ENCODE measurements at places on chromosomes 4 and X.

DNA sequence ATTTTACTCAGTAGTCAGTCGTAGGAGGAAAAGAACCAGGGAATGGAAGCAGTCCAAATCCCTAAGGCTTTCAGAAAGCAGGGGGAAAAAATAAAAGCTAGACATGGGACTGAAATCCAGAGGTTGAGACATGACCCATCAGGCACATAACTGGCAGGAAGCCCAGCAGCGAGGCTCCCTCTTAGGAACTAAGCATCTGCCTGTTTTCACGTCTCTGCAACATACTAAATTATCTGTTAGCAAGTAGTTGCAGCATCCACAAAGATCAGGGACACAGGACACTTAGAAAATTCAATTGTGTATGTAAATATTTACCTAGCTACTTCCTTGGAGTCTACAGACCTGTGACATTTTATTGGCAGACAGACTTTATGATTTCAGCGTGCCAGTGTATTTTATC, 118.0 kb upstream of the EDNRA start:
- no peak for DNase-seq

- DNase-seq, result no peak
Measured at GRCh38 chr4:78937837-78938236, 1.4 kb downstream of the PAQR3 start.

DNA sequence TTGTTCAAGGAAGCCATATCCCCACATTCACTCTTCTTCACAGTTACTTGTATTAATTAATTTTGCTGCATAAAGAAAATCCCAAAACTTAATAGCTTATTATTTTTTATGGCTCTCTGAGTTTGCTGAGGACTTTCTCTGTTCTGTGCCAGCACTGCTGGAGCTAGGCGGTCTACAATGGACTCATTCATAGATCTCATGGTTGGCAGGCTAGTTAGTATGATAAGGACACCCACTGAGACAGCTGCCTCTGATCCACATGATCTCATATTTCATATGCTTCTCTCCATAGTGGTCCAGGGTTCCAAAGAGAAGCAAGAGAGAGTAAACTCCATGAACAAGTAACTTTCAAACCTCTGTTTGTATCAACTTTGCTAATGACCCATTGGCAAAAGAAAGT, 170.2 kb downstream of the ADGRA3 start:
- no peak for DNase-seq

- DNase-seq, result no peak
Measured at GRCh38 chr4:77629885-77630284, 24.3 kb downstream of the CXCL13 start.

GRCh38 chrX:85004255-85004654, 578 bp downstream of the APOOL start:
- DNase-seq, result no peak

GRCh38 chr4:121736735-121737351, 28.1 kb downstream of the SMIM43 start:
- no peak for DNase-seq

DNA sequence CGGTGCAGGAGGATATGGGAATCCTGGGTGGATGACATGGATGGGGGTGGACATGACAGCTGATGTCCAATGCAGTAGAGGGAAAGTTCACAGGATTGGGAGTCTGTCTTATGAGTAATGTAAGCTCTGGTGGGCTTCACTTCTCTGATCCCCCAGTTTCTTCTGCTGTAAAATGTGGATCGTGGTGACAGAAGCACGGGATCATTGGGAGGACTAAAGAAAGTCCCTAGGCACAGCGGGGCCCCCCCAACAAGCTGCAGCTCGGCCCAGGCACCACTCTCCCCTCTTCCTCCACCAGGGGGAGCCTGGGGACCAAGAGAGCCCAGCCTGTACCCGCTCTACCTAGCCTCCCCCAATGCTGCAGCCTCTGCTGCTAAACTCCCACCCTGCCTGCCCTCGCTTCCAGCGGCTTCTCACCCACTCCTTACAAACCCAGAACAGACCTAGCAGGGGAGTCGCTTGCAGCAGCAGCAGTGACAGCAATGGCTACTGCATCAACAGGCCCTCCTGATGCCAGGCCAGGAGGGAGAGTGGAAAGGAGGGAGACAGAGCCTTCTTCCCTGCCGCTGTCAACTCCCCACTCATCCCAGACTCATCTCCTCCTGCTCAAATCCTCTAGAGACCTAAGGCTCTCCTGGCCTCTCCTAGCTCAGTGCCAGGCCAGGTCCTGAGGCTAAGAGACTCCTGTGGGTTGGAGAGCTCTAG, 36.1 kb upstream of the IQSEC2 start:
- peak; percentile 50 for DNase-seq

DNA sequence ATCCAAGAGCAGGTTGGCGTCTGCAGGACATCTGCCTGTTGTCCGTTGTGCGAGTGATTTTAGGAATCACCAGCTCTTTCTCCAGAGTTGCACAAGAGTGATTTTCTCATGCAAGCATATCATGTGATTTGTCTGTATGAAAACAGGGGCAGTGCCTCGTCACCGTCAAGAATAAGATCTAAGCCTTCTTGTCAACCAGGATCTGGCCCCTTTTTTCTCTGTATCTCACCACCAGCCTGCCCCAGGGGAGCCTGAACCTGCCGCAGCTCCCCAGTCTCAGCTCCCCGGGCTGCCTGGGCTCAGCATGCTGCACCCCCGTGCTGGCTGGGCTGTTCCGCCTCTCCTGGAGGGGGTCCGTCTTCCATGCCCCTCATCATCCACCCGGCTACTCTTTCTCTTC, 90.5 kb downstream of the STOX2 start:
- no peak for DNase-seq

GRCh38 chr4:148332486-148332885, 109.7 kb downstream of the NR3C2 start:
- DNase-seq, result no peak

GRCh38 chr4:15089979-15090378, 87.7 kb downstream of the CPEB2 start:
- DNase-seq, result no peak

DNA sequence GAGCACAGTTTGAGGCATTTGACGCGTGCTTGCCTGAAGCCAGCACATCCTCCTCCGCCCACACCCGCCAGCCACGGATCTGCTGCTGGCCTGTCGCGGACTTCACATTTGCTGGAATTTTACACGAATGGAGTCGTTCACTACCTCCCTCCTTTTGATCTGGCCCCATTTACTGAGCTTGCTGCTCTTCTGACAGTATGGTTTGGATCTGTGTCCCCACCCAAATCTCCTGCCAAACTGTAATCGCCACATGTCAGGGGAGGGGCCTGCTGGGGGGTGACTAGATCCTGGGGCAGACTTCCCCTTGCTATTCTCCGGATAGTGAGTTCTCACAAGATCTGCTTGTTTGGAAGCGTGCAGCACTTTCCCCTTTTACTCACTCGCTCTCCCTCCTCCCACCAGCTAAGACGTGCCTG, 19.9 kb upstream of the CPLX1 start:
- no peak for DNase-seq

- no peak for DNase-seq
Measured at GRCh38 chr4:74205559-74205958, 47.6 kb downstream of the MTHFD2L start.

- DNase-seq, result peak; percentile 30
Measured at GRCh38 chrX:11908371-11908770, 150.3 kb downstream of the MSL3 start.

DNA sequence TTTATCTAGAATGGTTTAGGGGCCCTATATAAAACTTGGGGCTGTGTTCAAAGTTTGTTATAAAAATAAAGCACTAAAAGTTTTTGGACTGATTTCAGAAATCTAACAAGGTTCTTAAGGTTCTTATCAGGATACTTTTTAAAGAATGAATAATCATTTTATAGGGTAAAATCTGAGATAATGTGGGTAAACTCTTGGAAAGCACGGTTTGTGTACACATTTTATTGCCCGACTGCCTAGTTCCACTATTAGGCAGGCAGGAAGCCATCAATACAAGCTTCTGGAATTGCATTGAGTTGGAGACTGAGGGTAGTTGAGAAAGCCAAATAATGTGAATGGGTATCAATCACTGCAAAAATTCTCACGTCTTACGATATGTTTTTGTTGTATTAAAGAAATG, 331.0 kb upstream of the PITX2 start:
- no peak for DNase-seq

GRCh38 chr4:68865188-68865638, 49.4 kb downstream of the UGT2B10 start:
- DNase-seq, result no peak

DNA sequence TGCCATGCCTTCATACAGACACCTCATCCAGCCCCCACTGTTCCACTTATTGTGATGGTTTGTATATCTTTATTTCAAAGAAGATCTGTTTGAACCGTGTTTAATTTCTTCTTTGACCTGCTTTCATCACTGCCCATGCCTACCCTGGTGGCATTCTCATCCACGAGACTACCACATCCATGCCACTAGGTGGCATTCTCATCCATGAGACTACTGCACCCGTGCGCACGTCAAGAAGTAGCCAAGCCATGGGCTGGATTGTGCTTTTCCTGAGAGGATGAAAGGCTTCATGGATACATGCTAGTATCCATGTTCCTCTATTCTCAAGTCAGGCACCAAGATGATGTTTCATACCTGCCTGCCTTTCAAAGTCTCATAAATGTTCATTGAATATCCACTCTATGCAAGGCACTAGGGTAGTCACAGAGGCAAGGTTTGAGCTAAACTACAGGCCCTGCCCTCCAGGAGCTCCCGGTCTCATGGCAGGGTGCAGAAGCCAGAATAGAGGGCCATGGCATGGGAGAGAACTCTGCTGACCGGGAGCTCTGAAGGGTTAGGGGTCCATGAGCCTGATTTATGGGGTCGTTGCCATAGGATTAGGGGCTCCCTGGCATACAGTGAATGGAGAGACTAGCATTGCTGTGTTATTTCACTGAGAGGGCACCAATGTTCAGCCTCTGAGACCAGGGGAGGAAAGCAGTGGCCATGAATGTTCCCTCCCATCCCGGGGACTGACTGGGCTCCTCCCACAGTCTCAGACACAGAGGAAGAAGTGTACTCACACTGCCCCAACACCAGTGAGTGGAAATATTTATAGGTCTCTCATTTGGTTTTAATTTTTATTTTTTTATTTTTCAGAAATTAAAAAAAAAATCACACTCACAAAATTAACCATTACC, 24.8 kb upstream of the EOLA2 start:
- no peak for DNase-seq

- DNase-seq, result no peak
Measured at GRCh38 chr4:16155528-16156169, 70.6 kb downstream of the TAPT1 start.

GRCh38 chrX:13937370-13938050, 92.2 kb downstream of the GEMIN8 start:
- no peak for DNase-seq

DNA sequence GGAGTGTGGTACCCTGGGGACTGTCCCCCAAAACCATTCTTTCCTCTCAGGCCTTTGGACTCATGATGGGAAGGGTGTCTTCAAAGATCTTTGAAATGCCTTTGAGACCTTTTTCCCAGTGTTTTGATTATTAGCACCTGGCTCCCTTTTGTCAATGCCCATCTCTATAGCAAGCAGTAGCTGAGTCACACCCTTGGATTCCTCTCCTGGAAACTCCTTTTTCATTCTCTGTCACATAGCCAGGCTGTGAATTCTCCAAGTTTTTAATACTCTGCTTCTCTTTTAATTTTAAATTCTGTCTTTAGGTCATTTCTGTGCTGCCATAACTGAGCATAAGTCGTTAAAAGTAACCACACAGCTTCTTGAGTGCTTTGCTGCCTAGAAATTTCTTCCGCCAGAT, 29.7 kb downstream of the IL21 start:
- no peak for DNase-seq

GRCh38 chr4:181323061-181323460, 920.1 kb upstream of the TENM3 start:
- no peak for DNase-seq

DNA sequence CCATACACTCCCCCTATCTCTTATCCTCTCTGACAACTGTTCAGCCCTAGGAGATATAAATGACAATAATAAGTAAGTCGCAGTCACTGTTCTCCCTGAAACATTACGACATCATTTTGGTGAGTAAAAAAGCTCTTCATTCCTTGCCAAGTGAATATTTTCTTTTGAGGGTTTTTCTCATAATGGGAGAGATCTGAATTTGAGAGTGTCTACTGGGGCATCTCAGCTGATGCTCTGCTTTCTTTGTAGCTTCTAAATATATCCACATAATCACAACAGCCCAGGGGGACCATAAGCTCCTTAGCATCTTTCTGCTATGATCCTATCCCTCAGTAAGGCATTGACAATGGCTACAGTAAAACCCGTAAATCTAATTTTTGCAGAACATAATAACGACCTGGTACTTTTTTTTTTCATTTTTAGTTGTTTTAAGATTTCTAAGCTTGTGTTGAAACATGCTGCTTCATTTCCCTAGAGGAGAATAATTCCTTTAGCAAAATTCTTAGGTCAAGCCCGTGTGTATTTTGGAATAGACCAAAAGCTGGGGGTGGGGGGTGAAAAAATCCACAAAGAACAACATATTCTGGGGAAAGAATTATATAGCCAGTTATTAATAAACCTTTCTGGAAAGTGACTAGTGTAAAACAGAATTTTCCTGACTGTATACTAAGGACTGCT, 78.1 kb upstream of the GPM6B start:
- no peak for DNase-seq

DNA sequence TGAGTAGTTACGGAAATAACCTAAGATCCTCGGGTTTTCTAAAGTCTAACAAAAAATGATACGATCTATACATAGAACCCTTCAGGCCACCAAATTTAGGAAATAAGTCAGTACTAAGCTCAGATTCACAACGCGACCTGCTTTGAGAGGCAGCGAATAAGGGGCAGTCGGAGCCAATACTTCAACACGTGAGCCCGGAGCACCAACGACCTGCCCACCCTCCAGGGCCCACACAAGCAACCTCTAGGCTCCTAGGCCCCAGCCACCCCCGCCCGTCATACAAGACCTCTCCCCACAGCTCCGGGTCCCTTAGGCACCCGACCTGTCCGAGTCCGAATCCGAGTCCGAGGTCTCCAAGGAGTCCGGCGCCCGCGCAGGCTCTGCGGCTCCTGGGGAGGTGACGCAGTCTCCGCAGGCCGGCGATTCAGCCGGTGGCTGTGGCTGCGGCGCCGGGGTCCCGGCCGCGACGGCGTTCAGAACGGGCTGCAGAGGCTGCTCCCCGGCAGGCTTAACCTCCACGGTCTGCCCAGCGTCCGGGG, 580 bp downstream of the NAF1 start:
- DNase-seq, result peak; percentile 57

DNA sequence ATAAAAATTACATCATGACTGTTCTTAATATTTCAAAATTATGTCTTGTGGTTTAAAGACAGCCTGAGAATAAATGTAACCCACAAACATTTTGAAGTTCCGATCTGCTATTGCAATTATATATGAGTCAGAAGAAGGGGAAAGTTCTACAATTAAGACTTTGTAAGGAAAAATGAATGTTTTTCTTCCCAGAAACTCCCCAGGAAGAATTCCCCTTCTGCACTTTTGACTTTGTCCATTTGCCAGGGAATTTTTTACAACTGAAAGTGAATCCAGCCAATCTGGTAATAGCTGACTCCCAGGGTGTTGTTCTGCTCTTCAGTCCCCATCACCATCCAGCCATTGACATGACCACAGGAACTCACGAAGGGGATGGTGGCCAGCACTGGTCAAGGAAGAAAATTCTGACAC, 61.6 kb upstream of the NOCT start:
- DNase-seq, result no peak

GRCh38 chr4:74638001-74638400, 156.3 kb downstream of the BTC start:
- no peak for DNase-seq

Measured in stimulated activated CD4-positive, alpha-beta T cell treated with anti-CD3 and anti-CD28 coated beads, Interleukin-4, amount 100 ng/mL, for 4 hours (primary cell).